ENCODE measurements at places on chromosomes 13 and 19.

DNA sequence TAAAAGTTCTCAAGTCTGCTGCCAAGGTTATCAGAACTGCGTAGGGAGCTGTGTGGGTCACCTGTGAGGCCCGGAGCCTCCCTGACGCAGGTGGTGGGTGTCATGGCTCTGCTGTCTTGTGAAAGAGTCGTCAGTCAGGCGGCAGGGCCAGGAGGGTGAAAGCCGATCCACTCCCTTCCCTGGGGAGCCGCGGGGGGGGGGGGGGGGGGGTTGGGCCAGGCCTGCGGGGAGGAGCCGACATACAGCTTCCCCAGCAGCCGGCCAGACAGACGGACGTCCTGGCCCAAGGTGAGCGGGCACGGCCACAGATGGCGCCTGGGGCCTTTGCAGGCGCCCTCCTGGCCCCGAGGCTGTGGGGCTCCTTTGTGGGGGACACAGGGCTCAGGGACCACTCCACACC is 12.4 kb downstream of the SBNO2 start:
- no peak for DNase-seq

DNA sequence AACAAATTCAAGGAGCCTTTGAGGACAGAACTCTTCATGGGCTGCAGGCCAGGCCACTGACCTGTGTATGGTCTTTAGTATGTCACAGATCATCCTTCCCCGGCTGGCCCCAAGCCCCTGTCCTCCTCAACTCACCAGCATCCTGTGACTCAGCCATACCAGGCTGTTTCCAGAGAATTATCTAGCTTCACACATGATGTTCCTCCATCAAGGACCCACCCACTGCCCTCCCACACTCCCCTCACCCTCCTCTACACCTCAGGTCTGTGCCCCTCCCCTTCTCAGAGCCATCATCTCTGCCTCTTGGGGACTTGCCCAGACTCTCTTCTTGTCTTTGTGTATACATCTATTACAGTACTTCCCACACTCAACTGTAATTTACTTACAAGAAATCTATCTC is 14.7 kb downstream of the DCT start:
- DNase-seq = no peak

DNA sequence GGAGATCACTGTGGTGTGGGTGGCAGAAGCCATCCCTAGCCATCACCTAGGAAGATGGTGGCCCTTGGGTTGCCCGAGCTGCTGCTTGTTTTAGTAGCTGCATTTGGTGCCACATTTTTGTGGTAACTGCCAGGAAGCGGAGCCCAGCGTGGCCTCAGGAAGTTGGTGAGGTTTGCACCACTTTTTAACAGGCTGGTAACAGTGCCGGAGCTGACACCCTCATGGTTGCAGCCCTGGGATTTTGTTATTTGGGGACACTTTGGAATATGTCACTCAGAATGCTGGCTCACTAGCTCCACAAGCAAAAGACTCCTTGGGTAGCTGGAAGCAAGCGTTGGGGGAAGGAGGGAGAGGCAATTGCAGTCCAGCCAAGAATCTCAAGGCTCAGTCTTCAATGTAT is 22.1 kb downstream of the ACTN4 start:
- no peak for DNase-seq

- no peak for DNase-seq
Measured at GRCh38 chr19:45100201-45100600, 7.2 kb downstream of the PPP1R37 start.
